ENCODE measurements at places on chromosomes 2 and 18.
A peak's percentile ranks its signal among the peaks of the same experiment; 100 is the strongest.

DNA sequence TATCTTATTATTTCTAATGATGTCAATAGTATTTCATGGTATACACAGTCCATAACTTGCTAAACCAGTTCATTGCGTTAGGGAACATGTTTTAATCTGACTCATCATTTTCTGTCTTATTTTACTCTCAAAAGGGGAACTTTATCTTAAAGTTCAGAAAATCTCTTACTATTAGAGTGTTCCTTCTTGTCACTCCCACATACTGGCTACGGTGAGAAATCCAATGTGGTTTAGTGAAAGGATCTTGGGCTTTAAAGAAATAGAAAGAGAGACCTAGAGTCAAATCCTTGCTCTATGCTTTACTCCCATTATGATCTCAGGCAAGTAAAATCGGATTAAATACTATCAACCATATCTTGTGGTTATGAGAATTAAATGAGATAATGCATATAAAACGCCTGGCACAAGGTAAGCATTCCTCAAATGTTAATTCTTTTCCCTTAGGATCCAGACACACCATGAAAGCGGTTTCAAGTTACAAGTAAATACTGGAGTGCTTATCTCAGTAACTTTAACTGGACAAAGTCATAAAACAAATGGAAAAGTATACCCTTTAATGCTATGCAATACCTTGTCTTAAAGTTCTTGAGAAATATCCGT, 576.0 kb downstream of the ARHGAP15 start:
- no peak for DNase-seq

DNA sequence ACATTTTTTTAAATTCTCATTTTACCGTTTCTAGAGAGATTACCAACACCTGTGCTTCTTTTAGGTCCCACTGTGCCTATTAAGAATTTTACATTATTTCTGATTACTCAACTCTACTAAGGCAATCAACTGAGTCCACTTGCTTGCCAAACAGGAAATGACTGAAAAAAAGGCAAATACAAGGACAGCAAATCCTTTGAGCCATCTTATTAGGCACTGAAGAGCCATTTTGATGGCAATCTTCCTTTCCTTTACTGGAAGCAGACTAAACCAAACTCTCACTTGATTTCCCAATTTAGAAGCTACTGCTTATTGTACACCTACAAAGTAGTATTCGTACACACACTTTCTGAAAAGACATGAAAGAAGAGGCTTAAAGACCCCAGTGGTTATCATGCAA, 121.4 kb upstream of the COL3A1 start:
- DNase-seq = no peak

DNA sequence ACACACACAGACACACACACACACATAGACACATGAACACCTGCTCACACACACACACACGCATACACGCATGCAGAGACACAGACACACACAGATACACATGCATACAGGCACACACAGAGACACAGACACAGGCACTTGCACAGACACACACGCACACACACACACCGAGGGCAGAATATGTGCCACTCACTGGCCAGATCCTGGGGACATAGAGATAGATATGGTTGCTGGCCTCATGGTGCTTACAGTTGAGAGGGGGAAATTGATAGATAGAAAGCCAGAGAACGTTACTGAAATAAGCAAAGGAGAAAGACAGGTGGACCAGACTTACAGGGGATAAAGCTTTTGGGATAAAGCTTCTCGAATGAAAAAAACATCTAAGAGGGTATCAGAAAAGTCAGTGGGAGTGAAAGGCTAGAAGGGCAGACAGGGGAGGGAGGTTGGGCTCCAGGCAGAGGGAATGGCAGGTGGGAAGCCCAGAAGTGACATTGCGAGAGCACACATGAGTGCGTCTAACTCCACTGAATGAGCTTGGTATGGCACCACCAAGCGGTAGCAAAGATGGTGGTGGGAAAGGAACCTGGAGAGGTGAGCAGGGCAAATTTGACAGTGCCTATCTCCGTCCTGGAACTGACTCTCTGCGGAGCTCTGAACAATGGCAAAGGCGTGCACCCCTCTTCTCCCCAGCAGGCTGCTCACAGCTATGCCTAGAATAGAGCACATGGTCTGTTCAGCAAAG, 390.1 kb upstream of the TRIB2 start:
- DNase-seq = no peak

DNA sequence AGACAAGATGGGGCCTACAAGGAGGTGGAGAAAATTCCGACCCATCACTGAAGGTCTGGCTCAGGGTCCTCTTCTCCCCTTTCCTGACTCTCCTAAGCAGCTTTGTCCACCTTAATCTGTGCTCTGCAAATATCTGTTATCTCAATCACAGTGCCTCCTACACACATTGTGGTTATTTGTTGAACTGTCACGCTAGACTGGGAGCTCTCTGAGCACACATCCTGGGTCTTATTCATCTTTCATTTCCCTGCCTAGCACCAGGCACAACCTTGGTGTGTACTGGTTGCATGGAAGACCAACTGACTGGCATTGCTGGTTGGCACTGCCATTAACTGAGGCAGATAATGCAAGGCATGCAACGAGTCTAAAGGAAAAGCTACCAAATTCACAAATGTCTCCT, 122.9 kb upstream of the ST6GAL2 start:
- DNase-seq = no peak

DNA sequence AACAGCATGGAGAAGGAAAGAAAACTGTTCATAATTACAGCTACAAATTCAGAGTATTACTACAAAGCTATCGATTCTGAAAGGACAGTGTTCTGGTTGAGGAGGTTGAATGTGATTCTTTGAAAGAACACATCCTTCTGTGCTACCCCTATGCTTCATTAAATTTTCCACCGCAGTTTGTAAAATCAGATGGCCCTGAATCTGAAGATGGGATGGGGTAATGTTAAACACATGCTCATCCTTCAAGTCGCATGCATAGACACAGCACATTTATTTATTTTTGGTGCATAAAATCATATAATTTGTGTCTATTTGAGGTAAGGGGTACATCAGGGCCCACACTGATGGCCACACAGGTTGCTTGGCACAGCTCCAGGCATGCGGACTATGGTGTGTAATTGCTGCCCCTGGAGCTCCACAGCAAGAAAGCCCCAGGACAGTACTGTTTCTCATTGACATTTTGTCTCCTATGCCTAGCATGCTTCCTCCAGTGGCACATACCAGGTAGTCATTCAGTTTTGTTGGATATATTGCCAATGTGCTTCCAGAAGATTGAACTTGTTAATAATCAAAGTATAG, 238.8 kb upstream of the TANK start:
- DNase-seq = no peak

GRCh38 chr2:235773188-235773928, 279.5 kb downstream of the AGAP1 start:
- no peak for DNase-seq

- no peak for DNase-seq
Measured at GRCh38 chr2:108092886-108093285, 106.6 kb downstream of the SLC5A7 start.

DNA sequence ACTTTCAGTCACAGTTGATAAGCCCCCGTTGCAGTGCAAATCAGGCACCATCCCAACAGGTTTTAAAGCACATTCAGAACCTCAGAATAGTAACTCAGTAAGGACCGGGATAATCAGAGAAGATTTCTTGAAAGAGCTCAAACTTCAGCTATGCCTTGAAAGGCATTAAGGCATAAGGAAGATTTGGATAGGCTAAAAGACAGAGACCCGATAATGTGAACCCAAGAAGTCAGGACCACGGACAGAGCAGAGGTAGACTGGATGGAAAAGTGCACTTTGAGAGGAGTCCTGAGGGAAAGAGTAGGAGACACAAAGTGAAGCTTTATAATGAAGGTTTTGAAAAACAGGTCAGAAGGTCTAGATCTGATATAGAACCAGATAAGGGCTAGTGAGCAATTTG, 36.9 kb upstream of the KLF7 start:
- DNase-seq = peak; percentile 42

GRCh38 chr2:200177971-200178911, 128.3 kb upstream of the SPATS2L start:
- no peak for DNase-seq

DNA sequence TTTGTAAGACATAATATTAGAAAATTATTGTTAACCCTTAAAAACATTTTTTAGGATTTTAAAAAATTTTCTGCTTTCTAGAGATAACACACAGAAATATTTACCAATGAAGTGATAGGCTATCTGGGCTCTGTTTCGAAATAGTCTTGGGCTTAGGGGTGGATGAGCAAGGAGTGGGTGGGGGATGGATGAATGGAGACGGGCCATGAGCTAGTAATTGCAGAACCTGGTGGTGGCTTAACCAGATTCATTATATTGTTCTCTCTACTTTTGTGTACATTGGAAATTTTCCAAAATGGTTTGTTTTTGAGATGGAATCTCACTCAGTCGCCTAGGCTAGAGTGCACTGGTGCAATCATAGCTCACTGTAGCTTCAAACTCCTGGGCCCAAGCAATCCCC, 89.6 kb downstream of the TCF7L1 start:
- DNase-seq = no peak

- DNase-seq = no peak
Measured at GRCh38 chr2:66761826-66762225, 326.9 kb downstream of the MEIS1 start.

GRCh38 chr2:207772844-207773205, 3.1 kb upstream of the FZD5 start:
- no peak for DNase-seq

DNA sequence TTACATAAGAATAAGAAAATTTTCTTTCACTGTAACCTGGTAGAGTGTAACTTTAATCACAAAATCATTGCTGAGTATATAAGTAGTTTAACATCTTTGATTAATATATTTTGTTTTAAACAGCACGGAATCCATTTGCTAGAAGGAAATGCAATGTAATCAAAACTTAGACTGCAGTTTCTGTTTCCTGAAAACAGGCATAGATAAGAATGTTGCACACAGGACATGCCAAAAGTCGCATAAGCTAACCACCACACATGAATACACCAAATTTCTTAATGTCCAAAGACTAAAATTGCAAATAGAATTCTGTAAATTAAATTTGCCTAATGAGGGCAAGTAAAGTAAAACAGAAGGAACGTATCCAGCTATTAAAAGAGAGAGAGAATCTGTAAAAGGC, 51.0 kb upstream of the SERPINB2 start:
- no peak for DNase-seq

DNA sequence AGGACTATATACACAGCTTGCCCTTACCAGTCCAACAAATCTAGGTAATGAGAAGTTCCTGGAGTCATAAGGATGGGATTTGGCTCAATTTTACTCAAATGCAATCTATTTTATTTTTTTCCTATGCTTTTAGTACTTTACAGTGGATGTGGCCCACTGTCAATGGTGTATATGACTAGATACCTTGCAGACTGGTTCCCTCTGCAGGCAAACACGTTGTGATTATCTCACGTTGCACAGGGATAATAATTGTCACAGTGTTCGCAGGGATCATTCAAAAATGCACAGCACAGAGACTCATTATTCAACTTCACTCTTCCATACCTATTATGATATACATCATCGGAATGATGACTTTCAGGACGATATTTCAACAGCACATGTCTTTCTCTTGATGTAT, 359.7 kb downstream of the MBD2 start:
- no peak for DNase-seq

- no peak for DNase-seq
Measured at GRCh38 chr2:18650221-18650620, 60.9 kb upstream of the NT5C1B start.

DNA sequence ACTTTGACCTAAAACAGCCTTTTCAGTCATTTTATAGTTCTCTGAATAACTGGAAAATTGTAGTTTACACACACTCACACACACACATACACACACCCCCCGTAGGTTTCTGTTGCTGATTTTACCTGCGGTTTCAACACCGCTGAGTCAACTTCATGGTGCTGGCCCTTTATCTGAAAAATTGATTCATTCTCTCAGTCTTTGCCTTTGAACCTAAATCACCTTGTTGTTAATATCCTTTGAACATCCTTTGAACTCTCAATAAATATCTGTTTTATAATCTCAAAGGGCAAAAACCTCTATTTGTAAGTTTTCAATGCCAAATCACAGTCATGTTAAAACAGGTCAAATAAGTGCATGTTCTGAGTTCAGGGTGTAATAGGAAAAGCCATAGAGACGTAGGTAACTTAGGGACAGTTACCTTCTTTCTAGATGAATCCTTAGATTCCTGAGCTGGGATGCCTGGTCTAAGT, 109.0 kb upstream of the BZW1 start:
- DNase-seq = no peak

DNA sequence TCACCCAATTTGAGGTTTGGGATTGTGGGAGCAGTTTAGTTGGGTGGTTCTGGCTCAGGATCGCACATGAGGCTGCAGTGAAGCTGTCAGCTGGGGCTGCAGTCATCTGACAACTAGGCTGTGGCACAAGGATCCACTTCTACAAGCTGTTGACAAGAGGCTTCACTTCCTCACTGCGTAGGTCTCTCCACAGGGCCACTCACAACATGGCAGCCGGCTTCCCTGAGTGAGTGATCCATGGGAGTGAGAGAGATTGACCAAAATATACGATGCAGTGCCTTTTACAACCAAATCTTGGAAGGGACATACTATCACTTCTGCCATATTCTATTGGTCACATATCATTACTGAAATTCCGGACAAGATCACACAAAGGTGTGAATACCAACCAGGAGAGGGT, 187.5 kb downstream of the DLGAP1 start:
- DNase-seq = no peak

- no peak for DNase-seq
Measured at GRCh38 chr2:26904839-26905238, 56.9 kb downstream of the DPYSL5 start.

DNA sequence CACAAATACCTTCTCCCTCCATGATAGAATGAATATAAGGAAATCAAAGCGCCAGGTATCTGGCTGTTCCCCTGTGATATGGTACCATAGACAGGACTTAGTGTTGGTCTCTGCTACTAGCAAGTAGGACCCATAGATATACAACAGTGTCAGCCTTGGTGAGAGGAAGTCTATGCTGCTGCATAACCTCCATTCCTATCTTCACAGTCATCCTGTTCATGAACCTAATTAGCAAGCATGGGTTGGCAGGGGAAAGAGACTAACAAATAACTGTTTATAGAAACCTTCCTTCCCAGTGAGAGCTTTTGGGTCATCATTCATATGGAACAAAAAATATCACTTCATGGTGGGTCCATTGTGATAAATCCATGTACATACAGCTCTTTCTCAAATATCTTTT, 188.9 kb upstream of the FAM98A start:
- DNase-seq = no peak

DNA sequence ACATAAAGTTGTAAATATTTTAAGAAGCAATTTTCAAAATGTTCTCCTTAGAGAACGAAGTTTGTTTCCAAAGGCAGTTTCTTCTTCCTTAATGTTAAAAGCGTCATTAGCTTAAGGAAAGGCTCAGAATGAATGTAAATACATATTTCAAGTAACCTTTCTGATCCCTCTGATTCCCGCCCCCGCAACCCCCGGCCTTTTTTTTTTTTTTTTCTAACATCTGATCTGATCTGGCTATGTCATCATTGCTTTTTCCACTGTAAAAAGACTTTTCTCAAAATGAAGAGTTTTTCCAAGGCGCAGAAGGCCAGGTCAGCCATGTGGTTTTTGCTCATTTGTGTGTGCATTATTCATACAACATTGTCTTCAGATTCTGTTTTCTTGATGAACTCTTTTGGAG, 57.1 kb upstream of the MEIS1 start:
- no peak for DNase-seq

All from neural crest cell (in vitro differentiated cells).